H1 (cell line): ENCODE measurements at places on chromosomes 1 and 21. TPM values are rescaled to one million over a fixed set of nuclear protein-coding genes. Genes with fewer than 3 reads are reported as not detected.

DNA sequence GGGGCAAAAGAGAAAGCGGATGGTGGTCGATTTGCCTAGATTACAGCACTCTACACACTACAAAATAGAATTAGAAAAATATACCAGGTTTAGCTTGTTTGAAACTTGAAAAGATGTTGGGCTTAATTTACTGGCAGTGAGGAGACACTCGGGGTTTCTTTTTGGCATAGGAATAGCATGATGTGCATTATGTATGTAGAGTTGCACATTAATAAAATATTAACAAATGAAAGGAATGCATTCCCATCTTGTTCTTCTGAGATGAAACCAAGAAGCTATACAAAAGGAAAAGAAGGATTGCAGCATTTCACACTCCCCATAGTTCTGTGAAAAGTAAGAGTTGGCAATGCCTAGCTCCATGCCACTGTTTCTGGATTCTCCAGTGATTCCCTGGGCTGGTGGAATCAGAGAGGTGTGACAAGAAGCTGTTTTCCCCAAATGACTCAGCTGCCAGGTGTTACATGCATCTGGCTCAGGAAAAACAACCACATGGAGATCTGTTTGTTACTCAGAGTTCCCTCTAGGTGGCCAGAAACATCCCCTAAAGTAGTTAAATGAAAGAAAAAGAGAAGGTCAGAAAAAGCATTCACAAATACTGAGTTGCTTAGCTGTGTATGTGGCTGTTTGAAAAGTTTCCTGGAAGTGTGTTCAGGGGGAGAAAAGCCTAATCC is 115.6 kb downstream of the UCK2 start:
- H3K27ac ChIP-seq, result no peak overlapping the region
- H3K4me1 ChIP-seq, result peaks cover 10% of the 10 kb centered on the region; the same call in 1 of the 2 replicates
- DNase-seq, result no peak
- H3K36me3 ChIP-seq, result no peaks in the 10 kb centered on the region
- H3K27me3 ChIP-seq, result no peaks in the 10 kb centered on the region; the same call in 1 of the 2 replicates
- no peak overlapping the region for H3K4me3 ChIP-seq

DNA sequence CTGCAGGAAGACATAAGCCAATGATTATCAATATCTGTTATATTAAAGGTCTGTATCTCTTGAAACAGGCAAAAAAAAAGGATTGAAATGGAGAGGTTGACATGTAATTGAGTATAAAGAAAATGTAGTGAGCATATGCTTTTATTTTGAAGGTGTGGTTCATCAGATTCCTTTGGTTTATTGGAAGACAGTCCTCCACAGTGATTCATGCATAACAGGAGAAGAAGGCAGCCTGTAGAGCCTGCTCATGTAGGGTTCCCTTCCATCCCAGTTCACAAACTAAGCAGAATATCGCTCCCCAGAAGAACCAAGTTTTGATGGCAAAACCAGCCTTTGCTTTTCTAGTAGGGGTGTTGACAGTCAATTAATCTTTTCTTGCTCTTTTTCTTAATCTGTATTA is 1016.8 kb upstream of the ADGRL4 start:
- no peak overlapping the region for H3K27ac ChIP-seq
- no peaks in the 10 kb centered on the region for H3K36me3 ChIP-seq
- H3K27me3 ChIP-seq, result no peaks in the 10 kb centered on the region
- no peaks in the 10 kb centered on the region for H3K4me1 ChIP-seq
- no peak for DNase-seq
- H3K4me3 ChIP-seq, result no peak overlapping the region

DNA sequence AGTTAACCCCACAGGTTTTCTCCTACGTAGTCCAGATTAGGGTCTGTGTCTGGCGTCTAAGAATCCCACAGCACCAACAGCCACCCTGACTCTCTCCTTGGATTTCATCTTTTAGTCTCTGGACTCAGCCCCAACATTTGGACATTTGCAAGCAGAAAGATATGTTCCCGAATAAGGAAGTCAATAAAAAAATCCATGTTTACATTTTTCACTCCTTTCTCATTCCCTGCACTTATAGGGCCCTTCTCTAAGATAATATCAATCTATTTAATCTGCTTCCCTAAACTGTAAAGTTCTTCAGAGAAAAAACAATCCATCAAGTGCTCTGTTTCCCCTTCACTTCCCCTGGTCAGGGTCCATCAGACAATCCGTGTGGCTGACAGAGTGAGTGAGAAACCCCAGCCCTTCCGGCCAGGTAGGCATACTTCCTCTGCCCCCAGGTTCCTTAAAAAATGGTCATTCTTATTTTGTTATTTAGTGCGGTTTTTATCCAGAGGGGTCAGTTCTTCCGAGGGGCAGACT is 105.9 kb upstream of the CDC42BPA start:
- H3K4me3 ChIP-seq, result no peak overlapping the region
- DNase-seq, result no peak
- no peaks in the 10 kb centered on the region for H3K4me1 ChIP-seq
- H3K27me3 ChIP-seq, result no peaks in the 10 kb centered on the region
- no peak overlapping the region for H3K27ac ChIP-seq

- no peaks in the 10 kb centered on the region for H3K4me1 ChIP-seq
- no peak overlapping the region for H3K27ac ChIP-seq
- H3K27me3 ChIP-seq, result no peaks in the 10 kb centered on the region
Observed at GRCh38 chr1:159664247-159664646, 50.1 kb downstream of the CRP start.

DNA sequence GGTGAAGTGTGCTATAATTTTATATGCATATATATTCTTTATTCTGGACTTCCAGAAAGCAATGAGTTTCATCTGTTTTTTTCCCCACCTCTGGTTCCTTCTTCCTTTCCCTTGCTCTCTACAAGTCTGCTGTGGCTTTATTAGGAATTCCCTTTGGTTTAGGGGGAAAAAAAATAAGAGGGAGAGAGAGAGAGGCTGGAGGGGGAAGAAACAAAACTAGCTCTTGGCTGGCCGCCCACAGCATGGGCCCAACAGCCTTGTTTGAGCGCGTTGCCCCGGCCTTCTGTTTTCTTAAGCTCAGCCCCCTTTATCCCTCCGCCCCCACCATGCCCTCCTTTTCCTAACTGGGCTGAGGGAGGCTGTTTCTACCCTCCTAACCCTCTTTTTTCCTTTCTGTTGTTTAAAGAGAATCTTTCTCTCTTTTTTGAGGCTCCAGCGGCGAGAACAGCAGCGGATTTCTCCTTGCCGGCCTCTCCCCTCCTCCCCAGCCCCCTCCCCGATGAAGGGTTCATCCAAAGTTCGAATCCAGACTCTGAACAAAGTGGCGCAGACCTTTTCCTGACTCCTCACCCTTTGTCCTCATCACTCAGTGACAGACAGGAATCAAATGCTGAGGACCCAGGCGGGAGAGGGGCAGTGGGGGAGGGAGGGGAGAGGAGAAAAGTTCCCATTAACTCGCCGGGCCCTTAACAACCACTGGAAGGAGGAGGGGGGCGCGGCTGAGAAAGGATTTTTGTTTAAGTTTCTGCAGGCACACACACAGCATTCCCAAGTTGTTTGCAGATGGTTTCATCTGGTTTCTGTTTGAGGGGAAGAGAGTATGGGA is 29.7 kb downstream of the PBX1 start:
- H3K4me1 ChIP-seq, result peaks cover 25% of the 10 kb centered on the region
- peaks cover 2% of the 10 kb centered on the region; the same call in 1 of the 2 replicates for H3K36me3 ChIP-seq
- peak overlapping the region; percentile 67; the same call in 1 of the 2 replicates for H3K27ac ChIP-seq
- H3K4me3 ChIP-seq, result peak overlapping the region; percentile 51

DNA sequence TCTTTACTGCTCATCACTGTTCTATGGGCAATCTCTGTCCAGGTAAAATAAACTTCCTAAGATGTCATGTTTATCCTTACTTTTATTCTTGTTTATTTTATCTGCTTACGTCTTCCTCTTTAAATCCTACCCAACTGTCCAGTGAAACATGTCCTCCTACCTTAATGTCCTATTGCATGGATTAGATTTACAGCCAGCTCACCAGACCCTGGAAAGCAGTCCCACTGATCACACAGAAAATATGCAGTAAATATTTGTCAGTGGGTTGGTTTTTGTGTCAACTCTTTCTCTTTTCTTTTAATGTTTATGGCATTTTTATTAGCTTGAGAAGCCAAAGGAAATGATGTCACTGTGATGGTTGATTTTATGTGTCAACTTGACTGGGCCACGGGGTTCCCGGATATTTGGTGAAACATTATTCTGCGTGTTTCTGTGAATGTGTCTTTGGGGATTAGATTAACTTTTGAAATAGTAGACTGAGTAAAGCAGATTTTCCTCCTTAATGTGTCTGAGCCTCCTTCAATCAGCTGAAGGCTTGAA is 258.3 kb downstream of the SRGAP2C start:
- no peaks in the 10 kb centered on the region for H3K36me3 ChIP-seq
- H3K4me3 ChIP-seq, result no peak overlapping the region
- H3K27ac ChIP-seq, result no peak overlapping the region
- no peaks in the 10 kb centered on the region for H3K4me1 ChIP-seq

GRCh38 chr21:45747802-45748445 is 104.4 kb downstream of the PCBP3 start:
- H3K27ac ChIP-seq, result no peak overlapping the region
- no peak overlapping the region for H3K4me3 ChIP-seq
- no peak for DNase-seq
- H3K27me3 ChIP-seq, result no peaks in the 10 kb centered on the region

The IKBKE gene
- 8.6 and 9.8 TPM in 2 replicates for total RNA-seq
